ENCODE measurements at places on chromosomes 6 and 20. TPM values are rescaled to one million over a fixed set of nuclear protein-coding genes. Genes with fewer than 3 reads are reported as not detected.

Gene RGL2
- total RNA-seq, result 158 TPM

Gene BTNL2
- total RNA-seq, result not detected

GRCh38 chr6:128494440-128494839, 26.0 kb downstream of the PTPRK start:
- DNase-seq, result no peak

Gene LBP
- 0.55 TPM for total RNA-seq

Gene C4B
- 155 TPM for total RNA-seq

DNA sequence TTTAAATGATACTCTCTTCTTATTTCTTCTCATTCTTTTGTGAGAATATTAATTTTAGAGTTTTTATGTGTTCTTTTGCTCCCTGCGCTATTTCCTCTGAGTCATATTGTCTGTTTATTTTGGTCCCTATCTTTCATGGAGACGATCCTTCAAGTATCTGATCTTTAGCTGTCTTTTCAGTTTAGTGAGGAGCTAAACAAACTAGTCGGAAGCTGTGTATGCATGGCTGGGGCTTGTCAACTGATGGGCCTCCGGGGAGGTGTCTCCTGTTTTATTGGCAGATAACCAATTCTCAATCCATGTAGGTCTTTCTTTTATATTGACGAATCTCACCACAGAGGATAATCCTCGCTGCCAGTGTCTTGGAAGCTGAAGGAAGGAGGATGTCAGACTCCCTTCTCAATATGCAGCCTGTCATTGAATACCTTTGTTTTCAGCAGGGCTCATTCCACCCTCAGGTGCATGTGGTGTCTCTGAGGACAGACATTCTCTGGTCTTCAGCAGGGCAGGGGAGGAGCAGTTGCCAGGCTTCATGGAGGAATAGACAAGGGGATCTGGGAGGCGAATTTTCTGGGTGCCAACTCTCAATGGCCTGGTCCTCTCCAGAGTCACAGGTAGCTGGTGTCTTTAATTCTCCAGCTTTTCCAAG, 64.9 kb downstream of the RNF182 start:
- no peak for DNase-seq

GRCh38 chr6:6736791-6737654, 148.5 kb downstream of the LY86 start:
- no peak for DNase-seq

Gene TP53TG5
- not detected for total RNA-seq

All from mucosa of gallbladder (tissue), 1 donor.